Activated naive CD8-positive, alpha-beta T cell treated with anti-CD3 and anti-CD28 coated beads for 36 hours (primary cell): ENCODE measurements at places on chromosomes 11 and 22.

GRCh38 chr11:35146074-35146521 is 7.1 kb downstream of the CD44 start:
- peak; percentile 86 for DNase-seq

DNA sequence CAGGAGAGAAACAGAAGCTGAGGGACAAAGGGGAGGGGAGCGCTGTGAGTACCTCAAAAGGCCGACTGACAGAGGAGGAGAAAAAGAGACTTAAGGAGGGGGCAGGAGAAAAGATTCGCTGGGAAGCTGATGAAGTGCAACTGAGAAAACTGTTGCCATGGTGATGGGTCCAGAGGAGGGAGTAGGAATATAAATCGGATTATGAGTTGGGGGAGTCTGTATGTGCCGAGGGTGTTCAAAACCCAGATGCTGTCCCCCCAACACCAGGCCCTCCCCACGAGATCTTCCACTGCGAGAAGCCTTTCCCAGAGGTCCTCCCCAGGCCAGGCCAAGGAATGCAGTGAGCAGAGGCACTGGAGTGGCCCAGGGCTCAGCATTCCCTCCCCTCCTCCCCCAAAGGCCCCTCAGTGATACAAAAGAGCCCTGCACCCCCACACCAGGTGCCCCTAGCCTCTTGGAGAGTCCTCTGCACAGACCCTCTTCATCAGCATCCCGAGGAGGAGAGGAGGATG is 13.7 kb upstream of the BCL9L start:
- DNase-seq, result no peak

DNA sequence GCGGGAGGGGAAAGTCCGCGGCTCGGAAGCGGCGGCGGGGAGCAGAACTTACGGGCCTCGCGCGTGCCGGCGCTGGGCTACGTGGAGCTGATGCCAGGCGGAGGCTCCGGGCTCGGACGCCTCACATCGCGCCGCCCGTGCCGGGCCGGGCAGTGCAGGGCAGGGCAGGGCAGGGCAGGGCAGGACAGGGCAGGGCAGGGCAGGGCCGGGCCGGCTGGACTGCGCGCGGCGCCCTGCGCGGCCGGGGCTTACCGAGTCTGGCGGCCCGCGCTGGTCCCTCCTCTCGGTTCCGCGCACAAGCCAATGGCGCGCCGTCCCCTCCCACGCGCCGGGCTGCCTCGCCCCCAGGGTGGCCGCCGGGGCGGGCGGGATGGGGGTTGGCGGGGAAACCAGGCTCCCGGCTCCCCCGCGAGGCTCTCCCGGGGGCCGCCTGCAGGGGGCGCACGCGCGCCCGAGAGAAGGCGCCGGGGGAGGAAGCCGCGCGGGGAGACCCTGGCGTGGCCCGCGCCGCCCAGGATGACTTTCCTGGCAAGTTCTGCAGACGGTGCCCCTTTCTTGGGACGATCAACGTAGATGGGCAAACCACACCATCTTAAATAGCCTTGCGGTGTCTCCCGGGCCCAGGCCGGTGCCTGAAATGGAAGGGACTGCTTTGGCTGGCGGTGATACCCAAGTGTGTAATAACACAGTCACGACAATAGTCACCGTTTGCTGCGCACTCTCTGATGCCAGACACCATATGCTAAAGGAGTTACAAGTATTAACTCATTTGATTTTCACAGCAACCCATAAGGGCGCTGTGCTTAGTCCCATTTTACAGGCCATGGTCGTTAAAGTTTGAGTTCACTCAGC is at the start of gene TP53I11:
Gene TP53I11 (minus strand): TSS at position 259 of the 852 bp plus-strand sequence. CDS start 12,548 bp downstream, outside the sequence.
- DNase-seq, result peak; percentile 83

GRCh38 chr11:129894278-129895125 is 876 bp downstream of the NFRKB start:
- DNase-seq, result peak; percentile 8

DNA sequence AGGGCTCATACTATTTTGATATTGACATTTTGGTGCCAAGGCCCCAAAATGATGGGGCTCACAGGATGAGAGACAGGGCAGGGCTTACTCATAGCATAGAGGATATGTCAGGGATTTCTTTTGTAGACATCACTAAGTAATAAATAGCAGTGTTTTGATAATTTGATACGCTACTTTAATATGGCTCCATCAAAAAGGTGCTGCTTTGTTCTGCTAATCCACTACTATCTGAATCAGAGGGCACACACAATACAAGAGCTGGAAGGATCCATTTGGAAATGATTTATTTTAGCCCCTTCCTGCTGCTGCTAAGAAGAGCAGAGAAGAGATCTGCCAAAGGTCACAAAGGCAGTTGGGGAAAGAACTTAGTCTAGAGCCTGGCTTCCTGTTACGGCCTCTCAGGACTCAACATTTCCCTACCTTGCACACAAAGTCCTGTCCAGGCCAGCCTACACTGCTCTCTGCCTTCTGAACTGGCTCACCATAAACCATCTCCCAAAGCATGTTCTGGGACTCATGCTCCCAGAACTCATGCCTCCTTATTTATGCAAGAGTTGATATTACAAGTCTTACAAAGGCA is 261.3 kb upstream of the ARHGAP20 start:
- DNase-seq, result no peak

GRCh38 chr11:111819829-111820237 is 51.5 kb downstream of the ALG9 start:
- DNase-seq, result no peak
